Tibial artery (tissue), 4 donors: ENCODE measurements at places on chromosomes 1 and 21.

GRCh38 chr1:31574749-31575368, 1.5 kb upstream of the TINAGL1 start:
- H3K36me3 ChIP-seq, result no peaks in the 10 kb centered on the region
- H3K27me3 ChIP-seq, result no peaks in the 10 kb centered on the region
- no peaks in the 10 kb centered on the region for H3K4me1 ChIP-seq
- H3K4me3 ChIP-seq, result peak overlapping the region; percentile 72
- DNase-seq, result no peak

GRCh38 chr1:247358920-247359319, 27.3 kb upstream of the ZNF496 start:
- no peaks in the 10 kb centered on the region for H3K27me3 ChIP-seq
- DNase-seq, result no peak
- no peaks in the 10 kb centered on the region for H3K36me3 ChIP-seq
- H3K4me1 ChIP-seq, result no peaks in the 10 kb centered on the region
- no peak overlapping the region for H3K4me3 ChIP-seq
- no peak overlapping the region for H3K27ac ChIP-seq

DNA sequence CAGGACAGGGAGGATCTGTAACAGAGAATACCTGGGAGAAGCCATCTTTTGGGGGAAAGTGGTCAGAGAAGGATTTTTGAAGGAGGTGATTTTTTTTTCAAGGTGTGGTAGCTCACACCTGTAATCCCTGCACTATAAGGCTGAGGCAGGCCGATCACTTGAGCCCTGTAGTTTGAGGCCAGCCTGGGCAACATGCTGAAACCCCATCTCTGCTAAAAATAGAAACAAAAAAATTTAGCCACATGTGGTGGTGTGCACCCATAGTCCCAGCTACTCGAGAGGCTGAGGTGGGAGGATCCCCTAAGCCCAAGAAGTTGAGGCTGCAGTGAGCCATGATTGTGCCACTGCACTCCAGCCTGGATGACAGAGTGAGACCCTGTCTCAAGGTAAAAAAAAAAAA, 67.4 kb upstream of the ARTN start:
- no peaks in the 10 kb centered on the region for H3K36me3 ChIP-seq
- no peak overlapping the region for H3K27ac ChIP-seq

DNA sequence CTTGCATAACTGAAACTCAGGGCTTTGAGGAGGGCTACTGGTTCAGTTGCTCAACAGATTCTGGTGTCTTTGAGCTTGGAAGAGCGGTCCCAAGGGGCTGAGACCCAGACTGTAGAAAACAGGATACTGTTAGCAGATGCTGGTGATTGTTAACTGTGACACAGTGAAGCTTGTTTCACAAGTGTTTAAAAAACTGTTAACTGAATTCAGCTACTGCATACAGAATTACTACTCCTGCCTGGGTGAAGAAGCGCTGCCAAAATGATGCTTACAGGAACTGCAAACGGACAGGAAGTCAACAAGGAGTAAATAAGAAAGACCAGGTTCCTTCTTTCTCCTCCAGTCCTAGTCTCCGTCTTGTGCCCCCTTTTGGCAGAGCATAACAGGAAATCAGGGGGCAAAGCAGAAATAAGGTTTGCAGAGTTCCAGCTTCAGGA, 195.3 kb upstream of the USP25 start:
- no peak for DNase-seq
- no peak overlapping the region for H3K4me3 ChIP-seq
- no peak overlapping the region for H3K27ac ChIP-seq
- H3K27me3 ChIP-seq, result no peaks in the 10 kb centered on the region
- no peaks in the 10 kb centered on the region for H3K36me3 ChIP-seq

GRCh38 chr21:17709266-17709611, 96.5 kb upstream of the BTG3 start:
- no peaks in the 10 kb centered on the region for H3K36me3 ChIP-seq
- no peaks in the 10 kb centered on the region for H3K4me1 ChIP-seq
- H3K27me3 ChIP-seq, result no peaks in the 10 kb centered on the region
- no peak overlapping the region for H3K27ac ChIP-seq

- no peaks in the 10 kb centered on the region for H3K36me3 ChIP-seq
- H3K4me1 ChIP-seq, result no peaks in the 10 kb centered on the region
- DNase-seq, result no peak
- no peaks in the 10 kb centered on the region for H3K27me3 ChIP-seq
- no peak overlapping the region for H3K27ac ChIP-seq
These were observed 36.6 kb downstream of the GJA5 start for GRCh38 chr1:147723691-147724323.

DNA sequence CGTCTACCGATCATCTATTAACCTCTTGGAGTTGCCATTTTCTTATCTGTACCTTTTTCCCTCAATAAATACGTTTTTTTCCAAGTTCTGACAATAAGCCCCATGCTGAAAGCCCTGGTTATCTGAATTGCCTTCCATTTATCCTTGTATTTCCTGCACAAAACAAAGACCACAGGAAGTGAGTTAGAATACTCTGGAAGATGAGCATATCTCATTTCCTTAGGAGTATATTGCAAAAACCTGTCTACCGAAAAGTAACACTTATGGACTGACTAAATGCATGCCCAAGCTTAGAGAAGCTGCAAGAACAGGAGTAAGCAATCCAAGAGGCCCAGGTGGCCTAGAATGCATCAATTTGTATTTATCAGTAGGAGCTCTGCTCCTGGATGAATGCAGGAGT, 39.9 kb downstream of the DIRAS3 start:
- DNase-seq, result no peak
- H3K4me1 ChIP-seq, result no peaks in the 10 kb centered on the region
- H3K36me3 ChIP-seq, result no peaks in the 10 kb centered on the region

GRCh38 chr1:43518935-43519686, 11.6 kb upstream of the PTPRF start:
- H3K36me3 ChIP-seq, result no peaks in the 10 kb centered on the region
- DNase-seq, result no peak
- no peak overlapping the region for H3K27ac ChIP-seq
- no peak overlapping the region for H3K4me3 ChIP-seq
- peaks cover 21% of the 10 kb centered on the region for H3K27me3 ChIP-seq

DNA sequence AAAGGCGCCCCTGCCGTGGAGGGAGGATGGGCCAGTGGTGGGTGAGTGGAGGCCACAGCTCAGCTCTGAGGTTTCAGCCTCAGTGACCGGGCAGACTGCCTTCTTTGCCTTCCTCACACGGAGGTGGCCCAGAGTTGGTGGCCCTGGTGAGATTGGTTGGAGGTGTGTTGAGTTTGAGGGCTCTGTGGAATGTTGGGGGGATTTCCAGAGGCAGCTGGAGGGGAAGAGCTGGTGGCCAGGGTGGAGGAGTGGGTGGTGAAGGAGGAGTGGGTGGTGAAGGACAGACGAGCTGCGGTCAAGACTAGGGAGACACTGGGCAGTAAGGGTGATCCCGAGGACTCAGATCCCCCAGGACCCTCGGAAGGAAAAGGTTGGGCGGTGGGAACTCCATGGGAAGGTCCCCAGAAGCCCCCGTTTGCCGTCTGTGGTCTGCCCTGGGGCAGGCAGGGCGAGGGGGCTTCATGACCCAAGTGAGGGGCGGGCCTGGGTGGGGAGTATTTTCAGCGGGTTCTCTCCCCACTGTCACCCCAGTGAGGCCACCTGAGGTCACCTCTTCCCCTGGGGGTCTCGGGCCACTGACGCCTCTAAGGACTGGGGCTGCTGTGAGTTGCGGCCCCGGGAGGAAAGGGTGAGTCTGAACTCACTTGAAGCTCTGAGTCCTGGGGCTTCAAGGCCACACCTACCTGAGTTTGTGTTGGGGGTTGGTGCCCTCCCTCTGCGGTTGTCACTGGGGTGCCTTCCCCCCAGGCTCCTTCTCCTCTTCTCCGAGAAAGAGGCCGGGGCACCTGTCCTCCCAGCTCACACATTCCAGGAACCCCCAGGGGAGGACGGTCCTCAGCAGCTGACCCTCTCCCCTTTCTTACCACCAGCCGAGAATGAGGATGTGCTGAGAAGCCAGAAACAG, 22.7 kb upstream of the PIK3CD start:
- no peak overlapping the region for H3K4me3 ChIP-seq
- no peaks in the 10 kb centered on the region for H3K36me3 ChIP-seq
- no peak for DNase-seq
- no peaks in the 10 kb centered on the region for H3K27me3 ChIP-seq

DNA sequence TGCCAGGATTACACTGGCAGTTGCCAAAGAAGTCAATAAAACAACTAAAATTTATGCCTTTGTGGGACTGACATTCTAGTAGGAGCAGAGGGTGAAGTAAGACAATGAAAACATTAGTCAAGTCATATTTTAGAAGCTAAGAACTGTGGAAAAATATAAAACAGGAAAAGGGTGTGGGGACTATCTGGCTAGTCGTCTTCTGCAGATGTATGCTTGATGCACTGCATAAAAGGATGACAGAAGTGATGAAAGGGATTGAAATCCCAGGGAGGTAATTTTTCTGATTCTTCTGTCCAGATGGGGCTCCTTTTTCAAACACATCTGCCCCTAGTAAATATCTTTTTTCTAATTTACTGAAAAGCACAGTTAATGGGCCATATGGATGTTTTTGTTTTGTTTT, 706.3 kb downstream of the ADGRL2 start:
- H3K27ac ChIP-seq, result no peak overlapping the region
- DNase-seq, result no peak
- no peaks in the 10 kb centered on the region for H3K27me3 ChIP-seq
- H3K36me3 ChIP-seq, result no peaks in the 10 kb centered on the region
- no peaks in the 10 kb centered on the region for H3K4me1 ChIP-seq

DNA sequence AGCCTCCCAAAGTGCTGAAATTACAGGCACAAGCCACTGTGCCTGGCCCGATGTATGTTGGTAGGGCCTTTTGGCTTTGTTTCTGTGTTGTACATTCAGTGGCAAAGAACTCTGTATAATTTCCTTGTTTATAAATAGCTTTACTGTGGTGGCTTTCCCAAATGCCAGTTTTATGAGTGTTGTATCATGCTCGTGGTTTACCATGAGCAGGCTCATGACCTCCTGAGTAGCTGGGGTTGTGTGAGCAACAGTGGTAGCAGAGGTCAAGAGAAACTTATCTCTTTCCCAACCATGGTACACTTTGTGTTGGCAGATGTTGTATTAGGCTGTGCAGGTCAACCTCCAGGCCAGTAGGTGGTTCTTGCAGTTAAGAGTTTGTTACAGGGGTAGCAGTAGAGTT, 420.4 kb upstream of the BEND5 start:
- no peak overlapping the region for H3K27ac ChIP-seq
- H3K4me1 ChIP-seq, result no peaks in the 10 kb centered on the region
- H3K4me3 ChIP-seq, result no peak overlapping the region
- H3K36me3 ChIP-seq, result no peaks in the 10 kb centered on the region
- no peak for DNase-seq

GRCh38 chr1:58789322-58789856, 5.5 kb upstream of the JUN start:
- H3K4me3 ChIP-seq, result no peak overlapping the region
- H3K36me3 ChIP-seq, result no peaks in the 10 kb centered on the region
- H3K4me1 ChIP-seq, result peaks cover 8% of the 10 kb centered on the region
- DNase-seq, result no peak
- H3K27ac ChIP-seq, result no peak overlapping the region

DNA sequence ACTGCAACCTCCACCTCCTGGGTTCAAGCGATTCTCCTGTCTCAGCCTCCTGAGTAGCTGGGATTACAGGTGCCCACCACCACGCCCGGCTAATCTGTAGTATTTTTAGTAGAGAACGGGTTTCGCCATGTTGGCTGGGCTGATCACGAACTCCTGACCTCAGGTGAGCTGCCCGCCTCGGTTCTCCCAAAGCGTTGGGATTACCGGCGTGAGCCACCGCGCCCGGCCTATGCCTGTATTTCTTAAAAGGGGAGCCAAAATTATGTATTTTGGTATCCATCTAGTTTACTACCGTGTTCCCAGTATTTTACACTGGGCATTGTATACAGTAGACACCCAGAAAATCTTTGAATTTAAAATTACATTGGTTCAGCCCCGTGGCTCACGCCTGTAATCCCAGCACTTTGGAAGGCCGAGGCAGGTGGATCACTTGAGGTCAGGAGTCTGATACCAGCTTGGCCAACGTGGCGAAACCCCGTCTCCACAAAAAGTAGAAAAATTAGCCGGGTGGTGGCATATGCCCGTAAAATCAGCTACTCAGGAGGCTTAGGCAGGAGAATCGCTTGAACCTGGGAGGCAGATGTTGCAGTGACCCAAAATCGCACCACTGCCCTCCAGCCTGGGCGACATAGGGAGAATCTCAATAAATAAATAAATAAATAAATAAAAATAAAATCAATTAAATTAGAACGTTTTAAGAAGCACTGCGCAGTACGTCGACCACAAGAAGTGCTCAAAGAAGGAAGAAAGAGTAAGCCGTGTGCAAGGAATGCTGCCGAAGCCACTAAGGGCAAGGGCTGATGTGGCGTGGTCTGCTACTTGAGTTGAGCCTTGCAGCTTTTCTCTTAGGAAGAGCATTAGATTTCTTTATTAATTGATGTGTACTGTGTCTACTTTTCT, 1.5 kb upstream of the THRAP3 start:
- DNase-seq, result peak; percentile 59
- H3K4me1 ChIP-seq, result peaks cover 30% of the 10 kb centered on the region
- H3K27ac ChIP-seq, result peak overlapping the region; percentile 90

DNA sequence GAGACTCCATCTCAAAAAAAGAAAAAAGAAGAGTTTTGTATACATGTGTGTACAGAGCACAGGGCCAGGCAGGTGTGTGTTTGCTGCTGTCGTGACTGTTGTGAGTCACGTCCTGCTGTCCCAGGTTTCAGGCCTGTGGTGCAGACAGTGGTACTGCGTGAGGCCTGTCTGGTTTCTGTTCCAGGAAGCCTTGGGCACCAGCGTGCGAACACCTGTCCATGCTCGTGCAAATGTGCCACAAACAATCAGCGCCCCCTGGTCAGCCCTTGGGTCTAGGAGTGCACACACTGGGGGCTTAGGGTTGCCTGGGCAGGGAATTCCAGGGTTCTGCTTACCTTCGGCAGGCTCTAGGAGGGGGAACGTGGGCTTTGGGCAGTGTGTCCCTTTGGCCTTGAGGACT, 16.9 kb downstream of the GPR157 start:
- DNase-seq, result no peak
- no peak overlapping the region for H3K27ac ChIP-seq
- H3K27me3 ChIP-seq, result no peaks in the 10 kb centered on the region
- H3K4me1 ChIP-seq, result no peaks in the 10 kb centered on the region

DNA sequence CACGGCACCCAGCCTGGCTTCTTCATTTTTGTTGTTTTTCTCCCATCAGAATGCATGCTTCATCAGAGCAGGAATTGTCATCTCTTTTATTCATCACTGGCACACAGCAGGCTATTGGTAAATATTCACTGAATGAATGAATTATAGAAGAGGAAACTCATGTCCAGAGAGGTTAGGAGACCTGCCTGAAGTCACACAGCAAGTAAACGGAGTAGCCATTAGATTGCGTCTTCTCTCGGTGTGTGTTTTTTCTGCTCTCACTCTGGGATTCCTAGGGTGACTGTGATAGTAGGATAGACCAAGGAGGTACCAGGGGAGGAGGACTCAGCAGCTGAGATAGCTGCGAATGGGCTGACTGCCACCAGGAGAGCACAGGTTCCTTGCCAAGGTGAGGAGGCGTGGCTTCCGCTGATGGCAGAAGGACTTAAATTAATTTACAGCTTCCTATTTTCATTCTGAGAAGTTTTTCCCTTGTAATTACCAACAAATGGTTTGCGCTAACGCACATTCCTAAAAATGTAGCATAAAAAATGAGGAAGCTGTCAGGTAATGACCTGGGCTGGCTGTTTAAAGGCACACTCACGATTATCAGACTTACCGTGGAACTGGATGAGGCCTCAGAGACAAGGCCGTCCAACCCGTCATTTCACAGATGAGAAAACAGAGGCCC, 4.5 kb upstream of the NCMAP start:
- no peak overlapping the region for H3K4me3 ChIP-seq
- no peaks in the 10 kb centered on the region for H3K36me3 ChIP-seq
- H3K27ac ChIP-seq, result no peak overlapping the region

- no peak for DNase-seq
- H3K4me3 ChIP-seq, result no peak overlapping the region
- H3K4me1 ChIP-seq, result peaks cover 7% of the 10 kb centered on the region
- H3K36me3 ChIP-seq, result no peaks in the 10 kb centered on the region
- H3K27me3 ChIP-seq, result no peaks in the 10 kb centered on the region
- H3K27ac ChIP-seq, result no peak overlapping the region
These were observed 94.7 kb upstream of the SMYD2 start for GRCh38 chr1:214186103-214186824.
